ENCODE measurements at places on chromosomes 1 and 21.

- no peak for DNase-seq
Observed at GRCh38 chr1:50860256-50860655, 99.8 kb downstream of the FAF1 start.

DNA sequence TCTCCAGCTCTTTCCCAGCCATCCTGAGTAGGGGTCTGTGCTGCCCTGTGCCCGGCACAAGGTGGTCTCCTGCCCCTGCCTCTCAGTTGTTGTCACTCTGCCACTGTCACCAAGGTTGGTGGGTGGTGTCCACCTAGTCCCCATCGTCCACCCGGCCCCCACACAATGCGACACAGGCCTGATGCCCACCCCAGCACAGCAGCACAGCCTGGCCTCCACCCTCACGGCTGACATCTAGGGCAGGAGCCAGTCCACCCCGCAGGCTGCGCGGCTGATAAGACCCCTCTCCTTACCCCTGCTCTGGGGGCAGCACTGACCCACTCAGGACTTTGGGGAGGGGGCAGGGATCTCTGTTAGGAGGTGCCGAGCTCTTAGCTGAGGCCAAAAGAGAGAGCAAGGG, 198.3 kb downstream of the LIPI start:
- no peak for DNase-seq

GRCh38 chr1:153488731-153489130, 28.3 kb upstream of the S100A7 start:
- DNase-seq: no peak

DNA sequence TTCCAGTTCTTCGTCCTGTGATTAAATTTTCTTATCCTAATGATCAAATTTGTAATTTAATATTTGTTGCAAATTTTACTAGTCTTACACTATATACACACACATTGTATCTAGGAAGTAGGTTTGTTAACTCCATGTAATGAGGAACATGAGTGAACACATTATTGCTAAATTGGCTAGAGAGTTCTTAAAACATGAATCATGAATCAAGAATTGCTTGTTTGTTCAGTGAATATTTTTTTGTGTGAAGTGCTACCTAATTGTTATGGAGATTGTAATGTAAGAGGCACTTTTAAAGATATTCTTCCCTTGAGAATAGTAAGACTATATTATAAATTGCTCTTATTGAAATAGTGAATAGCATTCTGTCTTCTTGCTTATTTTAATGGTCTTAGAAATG, 4.6 kb downstream of the GPSM2 start:
- no peak for DNase-seq

DNA sequence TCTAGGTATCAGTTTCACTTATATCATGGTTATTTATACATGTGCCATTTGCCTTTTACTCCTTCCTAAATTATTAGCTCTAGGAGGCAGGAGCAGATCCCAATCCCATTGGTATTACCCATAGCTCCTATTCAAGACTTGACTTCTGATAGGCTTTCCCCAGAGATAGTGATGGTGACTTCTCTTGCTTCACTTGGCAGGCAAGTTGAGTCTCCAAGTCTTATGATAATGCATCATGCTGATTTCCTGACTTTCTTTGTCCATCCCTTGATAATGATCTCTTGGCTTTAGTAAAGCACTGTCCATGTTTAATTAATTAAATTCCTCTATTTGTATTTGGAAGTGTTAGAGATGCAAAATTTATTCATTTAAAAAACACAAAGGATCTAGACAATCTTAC, 253.5 kb upstream of the ADAMTS5 start:
- no peak for DNase-seq

- DNase-seq: peak; percentile 27
Observed at GRCh38 chr1:1038694-1039093, 18.8 kb downstream of the AGRN start.

DNA sequence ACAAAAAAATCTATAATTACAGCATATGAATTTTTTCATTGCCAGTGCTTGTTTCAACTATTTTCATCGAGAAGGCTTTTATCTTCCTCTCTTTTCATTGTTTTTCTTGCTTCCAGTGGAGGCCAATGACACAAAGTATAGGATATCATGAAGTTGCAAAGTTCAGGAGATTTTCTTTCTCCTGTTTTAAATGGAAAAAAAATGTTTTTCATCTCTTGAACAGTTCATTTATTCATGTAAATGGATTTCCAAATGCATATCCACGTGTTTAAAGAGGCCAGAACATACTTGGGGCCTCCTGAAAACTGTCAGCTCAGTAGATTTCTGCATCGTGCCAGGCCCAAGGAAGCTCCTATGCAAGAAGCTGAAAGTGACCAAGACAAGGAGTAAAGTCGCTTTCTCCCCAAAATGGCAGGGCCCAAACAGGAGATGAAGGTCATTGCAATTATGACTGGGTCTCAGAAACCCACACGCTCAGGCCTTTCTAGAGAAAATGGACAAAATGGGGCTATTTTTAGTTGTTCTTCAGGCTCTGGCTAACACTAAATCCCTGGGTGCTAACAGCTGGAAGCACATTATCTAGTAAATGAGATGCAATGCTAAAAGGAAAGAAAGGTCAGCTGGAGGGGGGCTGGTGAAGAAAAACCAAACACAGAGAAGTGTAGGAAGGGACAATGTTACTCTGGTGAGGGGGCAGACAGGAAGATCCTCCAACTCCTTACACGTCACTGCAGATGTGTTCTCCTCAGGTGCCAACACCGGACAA, 136.9 kb upstream of the C8B start:
- no peak for DNase-seq

GRCh38 chr1:176896216-176896615, 268.3 kb downstream of the ASTN1 start:
- DNase-seq: no peak

DNA sequence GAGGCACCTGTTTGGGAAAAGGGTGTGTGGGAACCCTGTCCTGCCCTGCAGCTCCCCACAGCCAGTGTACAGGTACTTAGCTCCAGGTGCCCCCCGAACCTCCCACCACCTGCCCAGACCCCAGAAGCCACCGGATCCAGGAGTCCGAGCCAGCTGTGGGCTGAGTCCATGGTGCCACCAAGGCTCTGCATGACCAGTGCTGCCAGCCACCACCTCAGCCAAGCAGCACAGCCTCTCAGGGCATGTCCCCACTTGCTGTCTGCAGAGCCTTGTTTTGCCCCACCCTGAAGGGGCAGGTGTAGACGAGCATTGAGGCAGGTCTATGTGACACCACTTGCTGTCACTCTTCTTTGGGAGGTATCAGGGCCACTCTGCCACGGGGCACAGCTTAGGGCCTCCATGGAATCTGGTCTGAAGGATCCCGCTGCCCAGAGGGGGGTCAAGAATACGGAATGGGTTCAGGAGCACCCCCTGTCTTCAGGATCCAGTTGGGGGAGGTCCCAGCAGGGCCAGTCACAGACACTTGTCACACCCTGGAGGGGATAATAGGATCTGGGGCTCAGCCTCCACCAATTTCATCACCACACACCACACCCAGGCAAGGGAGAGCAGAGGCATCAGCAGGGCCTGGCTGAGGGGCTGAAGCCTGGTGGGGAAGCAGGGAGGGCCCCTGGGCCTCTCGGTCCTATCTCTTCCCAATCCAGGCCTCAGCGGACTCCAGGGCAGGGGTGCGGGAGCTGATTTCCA, 27.7 kb downstream of the ARHGEF19 start:
- DNase-seq: no peak

GRCh38 chr1:88647249-88647645, 36.8 kb upstream of the PKN2 start:
- no peak for DNase-seq

- DNase-seq: no peak
Observed at GRCh38 chr1:101460739-101461138, 223.9 kb downstream of the S1PR1 start.

DNA sequence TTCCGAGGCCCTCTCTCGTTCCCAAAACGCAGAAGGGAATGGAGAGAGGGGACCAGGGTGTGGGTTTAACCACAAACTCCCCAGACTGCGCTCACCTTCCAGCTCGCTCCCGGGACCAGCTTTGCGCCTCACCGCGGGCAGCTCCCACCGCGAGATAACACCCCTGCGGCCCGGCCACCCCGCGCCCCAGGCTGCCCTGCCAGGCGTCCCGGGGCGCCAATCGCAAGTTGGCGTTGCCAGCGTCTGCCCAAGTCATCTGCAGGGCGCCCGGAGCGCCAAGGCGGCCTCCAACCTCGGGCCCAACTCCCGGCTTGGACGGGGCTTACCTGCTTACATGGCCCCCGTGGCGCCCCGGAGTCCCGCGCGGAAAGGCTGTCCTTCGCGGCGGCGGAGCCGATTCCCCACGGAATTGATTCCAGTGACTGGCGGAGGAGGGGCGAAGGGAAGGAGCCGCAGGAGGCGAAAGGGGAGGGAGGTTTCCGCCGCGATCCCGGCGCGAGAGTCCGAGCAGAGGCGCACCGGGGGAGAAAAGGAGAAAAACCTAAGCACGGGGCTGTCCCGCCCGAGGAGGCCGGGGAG, 456 bp downstream of the PTPN14 start:
- DNase-seq: no peak

- DNase-seq: no peak
Observed at GRCh38 chr1:226642421-226642820, 93.9 kb downstream of the STUM start.

- DNase-seq: peak; percentile 51
Observed at GRCh38 chr1:174114788-174115448, 44.4 kb upstream of the RABGAP1L start.

Data from CD4-positive, alpha-beta T cell treated with Interleukin-1 beta for 1 hour (primary cell).